ENCODE measurements at places on chromosomes 3 and 15.

DNA sequence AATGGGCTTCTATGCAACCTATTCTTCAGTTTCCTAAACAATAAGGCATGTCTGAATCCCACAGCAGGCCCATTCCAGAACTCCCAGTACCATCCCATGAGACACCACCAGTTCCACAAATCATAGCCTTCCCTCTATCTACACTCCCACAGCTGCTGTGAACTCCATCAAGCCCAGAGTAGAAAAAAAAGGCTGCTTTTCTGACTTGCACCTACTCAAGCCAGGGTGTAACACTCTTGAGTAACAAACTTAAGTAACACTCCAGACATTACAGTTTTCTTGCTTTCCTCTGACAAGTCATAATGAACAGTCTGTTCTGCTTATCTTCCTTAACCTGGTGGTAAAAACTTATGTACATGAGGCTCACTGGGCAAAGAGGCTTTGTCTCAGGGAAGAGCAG, 283.1 kb downstream of the NFKBIZ start:
- no peak for DNase-seq

GRCh38 chr3:15325228-15325627, 7.2 kb downstream of the SH3BP5 start:
- no peak for DNase-seq

DNA sequence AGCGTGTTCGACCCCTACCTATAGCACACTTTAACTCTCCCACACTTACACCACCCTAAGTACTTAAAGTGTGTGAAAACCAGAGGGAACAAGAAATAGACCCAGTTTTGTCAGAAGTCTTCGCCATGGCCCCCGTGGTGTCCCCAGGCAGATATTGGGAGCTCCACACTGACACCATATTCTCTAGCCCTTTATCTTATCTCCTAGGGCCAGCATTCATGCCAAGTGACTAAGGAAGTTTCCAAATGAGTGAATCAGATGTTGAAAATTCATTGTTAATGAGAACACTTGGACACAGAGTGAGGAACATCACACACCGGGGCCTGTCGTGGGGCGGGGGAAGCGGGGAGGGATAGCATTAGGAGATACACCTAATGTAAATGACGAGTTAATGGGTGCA, 31.8 kb downstream of the P3H2 start:
- DNase-seq, result no peak

DNA sequence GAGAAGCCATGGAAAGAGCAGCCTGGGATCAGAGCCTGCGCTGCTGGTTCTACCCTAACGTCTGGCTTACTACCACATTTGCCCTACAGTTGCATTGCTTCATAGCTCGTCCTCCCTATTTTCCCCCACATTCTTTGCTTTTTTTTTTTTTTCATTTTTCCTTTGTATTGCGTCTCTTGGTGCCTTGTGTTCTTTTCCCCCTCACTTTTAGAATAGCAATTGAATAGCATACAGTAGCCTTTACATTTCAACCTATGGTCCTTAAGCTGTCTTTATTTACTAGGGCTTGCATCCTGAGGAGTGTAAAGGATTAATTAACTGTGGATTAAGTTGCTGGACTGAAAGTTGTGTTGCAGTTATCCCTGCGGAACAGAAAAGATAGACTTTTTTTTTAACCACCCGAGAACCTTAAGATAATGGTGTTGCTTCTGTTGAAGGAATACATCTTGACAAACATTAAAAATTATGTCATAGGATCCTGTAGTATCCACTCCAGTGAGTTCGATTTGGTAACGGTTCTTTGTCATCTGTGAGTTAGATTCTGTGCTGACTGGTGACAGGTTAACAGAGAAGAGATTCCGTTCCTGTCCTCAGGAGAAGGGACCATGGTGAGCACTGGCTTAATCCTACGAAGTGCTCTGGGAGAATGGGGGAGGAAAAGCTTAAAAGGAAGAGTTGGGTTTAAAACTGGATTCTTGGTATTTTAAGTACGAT, 417.4 kb upstream of the NAALADL2 start:
- DNase-seq, result no peak
